Hematopoietic multipotent progenitor cell treated with erythropoietin and hydrocortisone succinate and interleukin-3 and kit ligand, for 17 days (in vitro differentiated cells): ENCODE measurements at places on chromosomes 6 and 20.

DNA sequence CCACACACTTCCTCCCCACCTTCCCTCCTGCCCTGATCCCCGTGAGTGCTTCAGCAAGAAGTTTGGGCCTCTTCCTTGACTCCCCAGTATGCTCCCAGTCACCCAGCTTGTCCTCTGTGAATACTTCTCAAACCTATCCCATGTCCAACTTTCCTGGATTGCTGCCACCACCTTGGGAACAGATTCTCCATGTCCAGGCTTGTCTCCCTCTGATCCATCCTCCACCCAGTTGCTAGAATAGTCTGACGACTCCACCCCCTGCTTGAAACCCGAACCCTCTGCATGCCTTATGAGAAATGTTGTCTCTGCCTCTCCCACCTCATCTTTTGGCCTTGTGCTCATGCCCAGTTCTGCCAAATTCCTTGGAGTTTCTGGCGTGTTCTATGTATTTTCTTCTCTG lies 108.0 kb downstream of the PPP1R14C start:
- no peak for DNase-seq

GRCh38 chr6:22150368-22151035 lies 146.3 kb downstream of the PRL start:
- DNase-seq = no peak

GRCh38 chr6:13694562-13694961 lies 17.1 kb downstream of the RANBP9 start:
- DNase-seq = no peak

DNA sequence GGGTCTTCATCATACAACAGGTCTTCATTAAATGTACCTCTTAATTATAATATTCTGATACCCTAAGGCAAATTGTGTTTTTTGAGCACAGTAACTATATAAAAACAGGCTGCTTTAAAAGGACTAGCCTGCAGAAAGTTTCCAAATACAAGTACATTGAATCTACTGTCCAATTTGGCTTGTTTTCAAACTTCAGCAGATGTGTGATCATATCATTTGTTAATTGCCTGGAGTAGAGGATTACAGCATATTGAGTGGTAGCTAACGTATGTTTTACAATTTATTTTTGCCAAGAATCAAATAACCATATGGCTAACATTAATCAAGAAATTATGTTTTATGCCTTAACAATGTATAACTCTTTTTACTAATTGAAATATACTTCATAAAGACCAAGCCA lies 12.6 kb downstream of the TINAG start:
- DNase-seq = no peak

DNA sequence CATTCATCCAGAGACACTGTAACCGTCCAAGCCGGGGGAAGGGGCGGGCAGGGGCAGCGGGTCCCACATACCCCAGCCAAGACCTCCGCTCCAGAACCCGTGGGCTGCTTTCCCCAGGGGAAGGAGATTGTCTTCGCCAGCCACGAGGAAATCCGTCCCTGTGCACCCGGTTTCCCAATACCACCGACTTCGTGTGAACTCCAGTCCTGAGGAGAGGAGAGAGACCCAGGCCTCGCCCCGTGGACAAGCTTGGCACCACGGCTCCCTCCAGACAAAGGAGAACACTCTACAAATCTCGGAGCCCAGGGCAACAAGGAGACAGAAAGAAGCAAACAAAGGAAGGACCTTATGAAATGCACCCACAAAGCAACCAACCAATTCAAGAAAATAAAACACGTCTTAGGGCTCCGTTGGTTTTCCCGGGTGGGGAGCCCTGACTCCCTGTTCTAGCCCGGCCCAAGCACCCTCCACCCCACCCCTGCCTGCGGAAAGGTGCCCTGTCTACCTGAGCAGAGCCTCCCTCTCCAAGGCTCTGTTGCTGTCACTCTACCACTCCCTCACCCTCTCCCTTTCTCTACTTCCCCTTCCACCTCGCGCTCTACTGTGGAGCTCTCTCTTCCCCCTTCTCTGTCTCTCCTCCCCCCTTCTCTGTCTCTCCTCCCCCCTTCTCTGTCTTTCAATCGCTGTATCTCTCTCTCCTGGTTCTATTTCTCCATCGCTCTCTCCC lies 1382.8 kb upstream of the DEFB115 start:
- DNase-seq = no peak

DNA sequence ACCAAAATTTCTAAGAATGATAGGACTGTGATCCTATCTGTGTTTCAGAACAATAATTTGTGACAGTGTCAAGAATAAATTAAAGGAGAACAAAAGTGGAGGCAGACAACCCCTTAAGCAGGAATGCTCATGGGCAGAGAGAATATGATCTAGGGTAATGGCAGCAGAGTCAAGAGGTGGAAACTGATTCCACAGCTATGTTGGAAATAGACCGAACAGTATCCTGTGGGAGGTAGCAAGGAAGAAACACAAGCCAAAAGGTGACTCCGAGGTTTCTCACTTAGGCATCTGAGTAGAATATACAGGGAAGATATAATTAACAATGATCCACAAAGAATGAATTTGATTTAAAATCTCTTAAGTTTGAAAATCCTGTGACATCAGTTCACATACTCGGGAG lies 100.5 kb downstream of the NRSN1 start:
- no peak for DNase-seq

DNA sequence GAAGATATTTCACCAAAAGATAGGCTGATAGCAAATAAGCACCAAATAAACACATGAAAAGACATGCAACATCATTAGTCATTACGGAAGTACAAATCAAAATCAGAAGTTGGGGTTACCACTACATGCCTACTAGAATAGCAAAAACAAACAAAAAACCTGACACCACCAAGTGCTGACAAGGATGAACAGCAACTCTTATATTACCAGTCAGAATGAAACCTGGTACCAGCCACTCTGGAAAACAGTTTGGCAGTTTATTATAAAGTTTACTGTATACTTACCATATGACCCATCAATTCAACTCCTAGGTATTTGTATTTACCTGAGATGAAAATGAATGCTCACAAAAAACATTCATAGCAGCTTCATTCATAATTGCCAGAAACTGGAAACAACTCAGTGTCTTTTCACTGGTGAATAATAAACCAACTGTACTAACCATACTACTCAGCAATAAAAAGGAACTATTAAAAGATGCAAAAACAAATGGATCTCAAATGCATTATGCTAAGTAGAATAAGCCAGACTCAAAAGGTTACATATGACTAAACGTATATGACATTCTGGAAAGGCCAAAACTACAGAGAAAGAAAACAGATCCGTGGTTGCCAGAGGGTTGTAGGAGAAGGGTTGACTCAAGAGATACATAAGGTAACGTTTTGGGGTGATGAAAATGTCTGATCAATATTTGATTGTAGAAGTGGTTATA lies 33.0 kb downstream of the NUP153 start:
- no peak for DNase-seq

GRCh38 chr20:25285091-25285647 lies 37.3 kb downstream of the PYGB start:
- DNase-seq = no peak

DNA sequence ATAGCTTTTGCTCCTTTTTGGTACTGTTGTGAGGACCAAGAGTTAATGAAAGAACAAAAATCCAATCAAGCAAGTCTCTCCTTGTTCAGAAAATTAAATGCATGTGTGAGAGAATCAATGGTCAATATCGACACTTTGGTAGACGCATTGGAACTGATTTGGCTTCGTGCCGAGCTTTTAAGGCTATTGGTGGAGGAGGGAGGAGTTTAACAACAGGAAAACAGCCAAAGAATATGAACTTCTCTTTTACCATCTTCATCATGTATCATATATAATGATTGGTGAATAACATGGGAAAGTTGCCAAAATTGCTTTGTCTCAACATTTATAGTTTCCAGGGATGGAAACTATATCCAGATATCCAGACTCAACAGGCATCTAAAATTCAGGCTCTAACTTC lies 266.5 kb upstream of the CITED2 start:
- DNase-seq = peak; percentile 26

- no peak for DNase-seq
Observed at GRCh38 chr6:73076211-73076954, 148.9 kb downstream of the KHDC1L start.

DNA sequence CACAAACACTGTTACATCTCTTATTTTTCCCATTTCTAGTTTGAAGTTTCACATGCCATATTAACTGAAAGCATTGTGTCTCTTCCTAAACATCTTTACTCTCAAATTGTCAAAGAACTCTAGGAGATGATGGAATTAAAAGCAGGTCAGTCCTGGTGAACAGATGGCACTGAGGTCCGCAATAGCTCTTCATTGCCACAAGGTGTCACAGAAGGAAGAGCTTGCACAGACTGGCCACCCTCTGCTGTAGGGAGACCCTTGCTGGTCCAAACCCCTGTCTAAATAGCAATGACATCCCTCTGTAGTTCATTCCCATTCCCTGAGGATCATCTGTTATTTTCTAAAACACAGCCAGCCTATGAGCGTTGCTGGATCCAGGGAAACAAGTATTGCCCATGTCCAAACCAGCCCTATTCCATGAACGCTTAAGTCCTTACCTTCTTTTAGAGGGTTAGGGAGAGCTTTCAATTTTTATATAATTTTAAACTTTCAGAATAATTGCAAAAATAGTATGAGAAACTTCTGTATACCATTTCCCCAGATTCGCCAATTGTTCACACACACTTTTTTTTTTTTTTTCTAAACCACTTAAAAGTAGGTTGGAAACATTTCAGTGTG lies 10.1 kb upstream of the HDAC2 start:
- no peak for DNase-seq

DNA sequence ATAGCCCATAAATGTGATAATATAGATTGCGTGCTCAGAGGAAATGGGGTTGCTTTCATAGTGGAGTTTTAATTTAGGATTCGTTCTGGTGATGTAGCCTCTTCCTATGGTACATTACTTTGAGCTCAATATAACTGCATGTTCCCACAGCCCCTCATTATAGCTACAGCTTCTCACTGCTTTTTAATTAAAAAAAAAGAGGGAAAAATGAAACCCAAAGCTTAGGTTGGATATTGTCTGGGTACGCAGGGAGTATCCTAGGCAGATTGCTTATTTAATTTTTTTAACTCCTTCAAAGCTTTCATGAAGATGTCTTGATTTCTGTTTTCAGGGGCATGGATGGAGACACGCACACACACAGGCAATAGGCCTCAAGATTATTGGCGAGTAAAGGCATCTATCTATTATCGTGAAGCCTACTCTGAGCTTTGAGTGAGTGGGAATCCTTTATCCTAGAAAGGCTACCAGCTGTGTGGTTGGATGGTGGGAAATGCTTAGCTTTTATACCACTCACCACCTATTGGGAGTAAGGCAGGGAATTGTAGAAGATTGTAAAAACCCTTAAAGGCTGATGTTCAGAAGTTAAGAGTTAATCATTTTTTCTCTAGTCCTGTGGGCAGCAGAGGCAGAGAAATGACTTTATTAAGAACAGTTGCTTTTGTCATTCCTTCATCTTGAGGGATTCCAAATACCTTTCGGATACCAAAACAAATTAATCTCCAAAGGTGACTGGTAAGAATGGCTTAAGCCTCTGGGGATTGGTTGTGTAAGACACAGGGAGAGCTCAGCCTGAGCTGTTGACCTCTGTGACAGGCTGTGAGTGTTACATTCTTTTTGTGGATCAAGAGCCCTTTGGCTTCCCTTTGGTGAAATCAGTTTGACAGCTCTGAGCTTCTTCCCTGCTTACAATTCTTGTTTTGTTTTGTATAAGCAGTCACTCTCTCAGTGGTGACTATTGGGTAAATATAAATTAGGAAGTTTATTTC lies 33.4 kb downstream of the CTNNBL1 start:
- no peak for DNase-seq

DNA sequence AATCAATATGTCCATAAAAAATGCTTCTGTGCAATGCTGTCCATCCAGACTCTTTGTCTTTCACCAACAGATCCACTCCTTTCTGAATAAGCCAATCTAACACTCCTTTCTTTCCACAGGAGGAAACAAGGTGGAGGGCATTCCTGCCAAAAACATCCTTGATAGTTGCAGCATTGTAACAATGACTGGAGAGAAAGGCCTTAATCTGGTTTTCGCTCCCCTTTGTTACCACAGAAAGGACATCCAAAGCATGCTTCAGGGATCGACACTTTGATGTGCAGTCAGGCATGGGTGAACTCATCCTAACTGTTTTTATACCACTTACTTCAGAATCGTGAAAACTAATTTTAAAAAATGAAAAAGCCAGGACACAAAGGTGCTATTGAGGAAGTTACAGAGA lies 7.4 kb downstream of the IBTK start:
- DNase-seq = no peak

- no peak for DNase-seq
Observed at GRCh38 chr6:2162079-2162445, 83.3 kb downstream of the GMDS start.

GRCh38 chr6:123022975-123023374 lies 26.9 kb downstream of the CLVS2 start:
- DNase-seq = no peak

GRCh38 chr6:63180367-63180766 lies 30.9 kb upstream of the FKBP1C start:
- no peak for DNase-seq

- no peak for DNase-seq
Observed at GRCh38 chr6:34366639-34366921, 25.9 kb downstream of the NUDT3 start.

GRCh38 chr6:160082627-160083026 lies 39.0 kb upstream of the SLC22A1 start:
- DNase-seq = no peak

DNA sequence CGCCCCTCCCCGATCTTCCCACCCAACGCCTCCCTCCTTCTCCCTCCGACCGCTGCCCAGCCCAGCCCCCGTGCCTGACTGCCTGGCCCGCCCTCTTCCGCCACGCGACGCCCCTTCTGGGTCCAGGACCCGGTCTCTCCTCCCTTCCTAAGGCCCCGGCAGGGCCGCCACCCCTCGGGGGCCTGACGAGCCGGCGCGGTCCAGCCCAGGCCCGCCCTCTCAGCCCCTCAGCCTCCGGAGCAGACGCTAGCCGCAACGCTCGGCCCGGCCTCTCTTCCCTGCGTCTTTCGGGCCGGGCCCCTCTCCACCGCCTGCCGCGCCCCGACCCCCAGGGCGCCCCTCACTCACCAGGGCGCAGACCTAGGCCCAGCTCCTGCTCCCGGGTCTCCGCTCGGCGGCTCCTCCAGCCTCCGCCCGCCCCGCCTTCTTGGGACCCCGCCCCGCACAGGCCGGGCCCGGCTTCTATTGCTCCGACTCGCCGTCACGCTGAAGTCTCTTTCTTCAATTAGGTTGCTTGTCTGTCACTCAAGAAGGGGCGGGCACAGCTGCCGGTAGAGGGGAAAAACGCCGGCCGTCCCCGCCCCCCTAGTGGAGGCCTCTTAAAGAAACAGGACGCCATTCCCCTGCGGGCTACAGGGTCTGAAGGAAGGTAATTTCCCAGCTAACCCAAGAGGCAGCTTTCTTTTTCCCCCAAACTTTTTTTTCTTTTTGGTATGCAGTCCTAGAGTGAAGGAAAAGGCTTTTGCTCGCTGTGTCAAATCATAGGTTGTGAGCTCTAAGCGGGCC lies at the start of gene ELMO2:
Gene ELMO2 (minus strand): TSS at position 416 of the 786 bp plus-strand sequence. CDS start 12,133 bp downstream, outside the sequence.
- DNase-seq = peak; percentile 93
